CD14-positive monocyte (primary cell): ENCODE measurements at places on chromosomes 12 and 14.

DNA sequence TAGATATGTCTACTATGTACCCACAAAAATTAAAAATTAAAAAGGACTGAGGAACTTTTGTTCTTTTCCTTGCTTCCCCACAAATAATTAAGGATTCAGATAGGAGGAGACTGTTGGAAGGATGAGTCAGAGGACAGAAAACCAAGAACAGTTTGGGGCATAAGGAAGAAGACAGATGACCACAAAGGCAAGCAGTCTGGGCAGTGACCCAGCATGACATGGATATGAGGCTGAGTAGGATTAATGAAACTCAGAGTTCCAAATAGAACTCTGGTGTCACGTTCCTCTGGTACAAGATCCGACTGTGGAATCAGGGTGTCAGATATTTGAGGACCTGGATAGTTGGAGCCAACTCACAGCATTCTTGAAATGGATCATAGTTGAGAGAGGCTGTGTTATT, 89.3 kb upstream of the SLC38A4 start:
- DNase-seq: no peak

- DNase-seq: no peak
These were observed 311.6 kb upstream of the DIO3 start for GRCh38 chr14:101249676-101250036.

DNA sequence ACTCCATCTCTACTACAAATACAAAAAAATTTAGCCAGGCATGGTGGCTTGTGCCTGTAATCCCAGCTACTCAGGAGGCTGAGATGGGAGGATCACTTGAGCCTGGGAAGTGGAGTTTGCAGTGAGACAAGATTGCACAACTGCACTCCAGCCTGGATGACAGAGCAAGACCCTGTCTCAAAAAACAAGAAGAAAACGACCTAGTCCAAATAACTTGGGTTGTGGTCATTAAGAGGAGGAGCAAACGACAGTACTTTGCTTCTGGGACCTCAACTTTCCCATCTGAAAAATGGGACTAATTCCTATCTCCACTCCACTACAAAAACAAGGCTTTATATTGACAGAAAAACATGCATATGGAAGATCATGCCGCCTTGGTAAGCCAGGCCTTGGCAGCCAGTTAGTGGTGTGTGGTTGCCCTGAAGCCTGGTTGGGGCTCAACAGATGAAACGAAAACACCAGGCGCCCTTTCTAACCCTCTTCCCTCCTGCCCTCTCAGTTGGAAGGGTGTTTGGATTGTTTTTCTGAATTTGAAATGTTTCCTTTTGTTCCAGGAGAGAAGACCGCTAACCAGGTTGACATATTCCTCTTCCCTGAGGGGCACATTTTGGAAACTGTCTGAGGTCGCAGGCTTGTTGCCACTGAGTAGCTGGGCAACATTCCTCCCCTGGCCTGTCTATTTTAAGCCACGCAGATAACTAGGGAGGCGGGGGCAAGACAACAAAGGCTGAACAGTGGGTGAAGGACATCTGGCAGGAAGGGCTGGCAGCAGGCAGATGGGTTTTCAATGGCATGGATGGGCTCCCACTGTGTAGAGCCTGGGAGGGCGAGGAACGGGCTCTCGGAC, 13.7 kb upstream of the VPS37B start:
- no peak for DNase-seq

DNA sequence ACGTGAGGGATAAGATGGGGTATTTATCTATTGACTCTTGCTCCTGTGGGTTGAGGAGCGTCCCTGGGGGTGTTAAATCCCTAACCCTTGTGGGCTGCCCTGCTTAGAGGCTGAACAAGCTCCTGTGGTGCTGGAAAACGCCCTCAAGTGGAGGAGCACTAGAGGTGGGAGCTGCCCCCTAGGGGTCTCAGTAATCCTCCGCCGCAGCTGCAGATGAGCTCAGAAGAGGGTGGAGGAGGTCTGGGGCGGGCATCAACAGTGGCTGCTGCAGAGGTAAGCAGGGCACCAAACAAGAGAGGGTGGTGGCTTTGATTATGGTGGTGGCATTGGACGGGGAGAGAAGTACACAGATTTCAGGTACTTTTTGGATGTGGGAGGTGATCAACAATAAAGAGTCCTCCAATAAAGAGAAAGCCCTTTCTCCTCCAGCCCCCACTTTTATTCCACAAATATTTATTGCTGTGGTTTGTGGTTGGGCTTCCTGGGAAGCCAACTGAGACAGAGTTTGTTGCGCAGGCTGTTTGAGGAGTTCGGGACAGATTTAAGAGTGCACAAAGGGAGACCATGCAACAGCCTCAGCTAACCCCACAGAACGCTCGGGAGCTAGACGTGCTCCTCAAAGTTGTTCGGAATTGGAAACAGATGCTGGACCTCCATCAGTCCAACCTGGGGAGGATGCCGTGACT, 179.9 kb downstream of the ADCK1 start:
- DNase-seq: no peak

- DNase-seq: no peak
These were observed 341.0 kb upstream of the E2F7 start for GRCh38 chr12:77406219-77406905.

DNA sequence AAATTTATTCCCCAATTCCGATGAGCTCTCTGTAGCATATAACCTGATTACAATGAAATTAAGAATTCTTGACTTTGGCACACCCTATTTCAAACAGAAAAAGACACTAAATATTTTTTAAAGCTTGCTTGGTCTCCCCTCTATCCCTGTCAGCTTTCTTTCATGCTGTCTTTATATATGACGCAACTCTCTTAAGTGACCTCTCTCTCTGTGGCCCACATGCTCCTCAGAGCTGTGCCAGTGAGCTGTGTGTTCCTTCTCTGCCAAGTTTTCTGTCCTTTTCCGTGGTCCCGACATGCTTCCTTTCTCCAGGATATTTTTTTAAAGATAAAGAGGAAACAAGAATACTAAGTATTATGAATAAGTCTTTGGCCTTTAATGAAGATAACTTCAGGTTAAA, 484.0 kb downstream of the ETNK1 start:
- no peak for DNase-seq

DNA sequence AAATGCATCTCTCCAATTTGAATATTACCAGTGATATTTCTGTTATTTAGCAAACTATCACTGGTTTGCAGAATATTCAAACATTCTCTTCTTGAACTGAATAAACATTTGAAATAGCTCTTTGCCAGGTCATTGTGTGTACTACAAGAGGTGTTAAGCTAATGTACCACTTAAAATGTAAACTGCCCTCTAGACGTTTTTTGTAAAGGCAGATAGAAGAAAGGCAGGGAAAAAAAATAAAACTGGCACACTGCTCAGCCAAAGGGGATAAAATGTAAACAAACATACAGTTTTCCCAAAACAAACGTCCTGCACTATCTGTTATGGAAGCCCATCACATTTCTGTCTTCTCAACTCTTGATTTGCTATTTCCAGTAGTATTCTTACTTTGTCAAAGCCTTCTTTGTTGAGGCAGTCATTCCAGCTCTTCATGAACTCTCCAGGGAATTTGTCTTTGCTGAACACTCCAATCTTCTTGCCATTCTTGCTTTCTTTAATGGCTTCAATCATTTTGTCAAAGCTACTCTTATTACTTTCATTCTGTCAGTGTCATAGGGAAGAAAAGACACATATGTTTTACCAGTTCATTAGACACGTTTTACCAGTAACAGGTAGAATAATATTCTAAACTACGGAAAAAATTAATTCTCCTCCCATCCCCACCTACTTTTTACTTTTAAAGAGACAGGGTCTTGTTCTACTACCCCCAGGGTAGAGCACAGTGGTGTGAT, 13.7 kb downstream of the SUPT16H start:
- DNase-seq: no peak

DNA sequence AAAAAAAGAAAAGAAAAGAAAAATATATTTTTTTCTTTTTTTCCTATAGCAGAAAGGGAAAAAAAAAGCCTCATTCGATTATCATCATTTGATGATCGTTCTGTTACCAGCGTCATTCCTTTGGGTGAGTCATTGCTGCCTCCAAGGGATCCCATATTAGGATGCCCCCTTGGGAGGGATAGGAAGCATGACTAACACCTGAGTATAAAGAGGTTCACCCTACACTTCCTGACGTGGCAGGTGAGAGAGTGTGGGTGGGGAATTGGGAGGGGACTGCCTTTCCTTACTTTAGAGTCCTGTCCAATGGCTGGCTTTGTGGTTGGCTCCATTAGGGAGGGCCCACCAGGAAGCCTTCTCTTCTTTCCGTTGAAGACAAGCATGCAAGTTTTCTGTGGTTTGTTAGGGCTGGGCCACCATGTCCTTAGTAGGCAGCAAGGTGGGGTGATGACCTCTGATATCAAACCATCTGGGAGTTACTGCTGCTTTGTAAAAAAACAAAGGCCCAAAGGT, 56.1 kb upstream of the FUT8 start:
- DNase-seq: no peak

DNA sequence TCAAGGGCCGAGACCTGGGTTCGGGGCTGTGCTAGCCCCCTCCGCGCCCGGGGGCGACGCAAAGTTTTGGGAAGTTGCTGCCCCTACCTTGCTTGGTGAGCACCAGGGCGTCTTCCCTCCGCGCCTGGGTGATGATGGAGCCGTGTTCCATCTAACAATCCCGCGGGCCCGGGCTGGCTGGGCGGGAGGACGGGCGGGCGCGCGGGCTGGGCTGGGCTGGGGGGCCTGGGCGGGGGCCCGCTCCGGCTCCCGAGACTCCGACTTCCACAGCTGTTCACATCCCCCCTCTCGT, 298 bp downstream of the CTDSP2 start:
- no peak for DNase-seq

DNA sequence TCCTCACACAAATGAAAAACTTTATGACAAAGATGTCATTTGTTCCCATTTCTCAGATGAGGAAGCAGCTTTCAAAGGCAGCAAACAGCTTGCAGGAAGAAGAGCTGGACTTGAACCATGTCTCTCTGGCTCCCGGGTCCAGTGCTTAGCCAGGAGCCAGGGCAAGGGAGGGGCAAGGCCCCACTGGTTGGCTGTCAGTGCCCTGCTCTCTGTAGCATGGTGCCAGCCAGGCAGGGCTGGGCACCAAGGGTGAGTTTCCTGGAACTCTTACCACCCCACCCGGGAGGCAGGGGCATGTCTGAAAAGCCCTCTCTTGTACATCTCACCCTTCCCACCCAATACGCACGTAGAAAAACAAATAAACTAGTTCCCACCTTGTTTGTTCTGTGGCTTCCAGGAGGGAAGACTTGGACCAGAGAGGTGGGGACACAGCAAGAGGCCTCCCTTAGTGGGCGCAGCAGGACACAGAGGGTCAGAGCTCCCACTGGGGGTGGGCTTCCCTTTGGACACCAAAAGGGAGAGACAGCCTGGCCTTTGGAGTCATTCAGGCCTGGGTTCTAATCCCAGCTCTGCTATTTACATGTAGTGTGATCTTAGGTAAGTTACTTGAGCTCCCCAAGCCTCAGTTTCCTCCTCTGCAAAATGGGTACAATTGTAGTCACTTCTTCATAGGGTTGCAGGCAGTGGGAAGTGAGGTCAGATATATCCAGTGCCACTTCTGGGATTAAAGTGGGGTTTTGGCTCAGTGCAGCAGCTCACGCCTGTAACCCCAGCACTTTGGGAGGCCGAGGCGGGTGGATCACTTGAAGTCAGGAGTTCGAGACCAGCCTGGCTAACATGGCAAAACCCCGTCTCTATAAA, 17.2 kb downstream of the TRPV4 start:
- DNase-seq: no peak

DNA sequence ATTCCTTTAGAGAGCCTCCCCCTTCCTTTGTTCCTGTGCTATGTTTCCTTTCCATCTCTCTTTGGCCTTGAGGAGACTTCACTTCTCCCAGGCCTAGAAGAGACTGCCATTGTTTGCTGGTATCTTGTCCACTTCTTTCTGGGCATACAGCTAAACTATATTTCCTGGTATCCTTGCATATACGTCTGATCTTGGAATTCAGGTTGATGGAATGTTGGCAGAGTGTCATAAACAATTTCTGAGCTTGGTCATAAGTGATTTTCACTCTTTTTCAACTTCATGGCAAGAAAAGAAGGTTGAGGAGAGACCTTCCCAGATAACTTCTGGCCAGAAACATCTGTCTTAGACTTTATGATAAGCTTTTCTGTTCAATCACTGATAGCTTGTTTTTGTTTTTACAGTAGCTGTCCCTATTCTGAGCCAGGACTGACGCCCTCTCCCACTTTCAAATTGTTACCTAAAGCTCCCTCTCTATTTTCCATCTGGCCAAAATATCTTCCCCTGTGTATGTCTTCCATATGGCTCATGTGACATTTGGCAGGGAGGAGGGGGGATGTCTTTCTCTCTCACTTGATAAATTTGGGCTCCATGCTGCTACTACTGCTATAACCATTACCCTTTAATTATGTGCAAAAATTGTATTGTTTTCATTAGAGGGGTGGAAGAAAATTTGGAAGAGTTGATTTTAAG, 457.0 kb downstream of the ADAMTS20 start:
- no peak for DNase-seq

DNA sequence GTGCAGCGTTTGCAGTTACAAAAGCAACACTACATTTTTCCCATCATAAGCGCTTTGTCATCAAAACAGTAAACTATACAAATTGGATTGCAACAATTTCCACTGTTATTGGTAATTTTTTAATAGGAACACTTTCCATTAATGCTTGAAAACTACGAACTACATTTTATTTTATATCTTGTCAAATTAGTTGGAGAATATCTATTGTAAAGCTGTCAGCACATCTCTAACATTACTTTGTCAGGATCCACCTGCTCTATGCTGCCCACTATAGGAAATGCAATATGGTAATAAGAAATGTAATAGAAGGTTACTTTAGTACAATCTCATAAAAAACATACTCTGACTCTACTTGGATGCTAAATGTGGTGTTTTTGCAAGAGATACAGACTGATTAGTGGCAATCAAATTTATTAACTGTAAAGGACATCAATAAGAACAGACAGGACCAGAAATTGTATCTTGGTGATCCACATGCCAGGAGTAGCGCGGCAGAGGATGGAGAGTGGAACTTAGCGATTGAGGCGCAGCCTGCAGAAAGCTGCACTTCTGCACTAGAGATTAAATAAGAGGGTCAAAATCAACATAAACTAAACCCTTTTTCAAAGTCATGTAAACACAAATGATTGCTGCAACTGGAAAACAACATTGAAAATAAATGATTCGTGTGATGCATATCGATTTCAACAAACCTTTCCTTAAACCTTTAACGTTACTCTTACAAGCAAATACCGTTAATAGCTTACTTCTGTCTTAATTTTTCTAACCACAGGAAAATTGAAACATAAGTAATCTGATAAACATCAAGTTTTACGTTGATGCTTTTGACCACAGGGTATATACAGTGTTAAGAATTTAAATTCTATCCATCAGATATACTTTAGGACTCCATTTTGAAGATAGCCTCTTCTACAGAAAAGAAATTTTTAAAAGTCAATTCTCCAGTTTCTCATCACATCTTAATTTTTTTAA, 3.6 kb upstream of the ARID2 start:
- no peak for DNase-seq
